ENCODE measurements at places on chromosomes 7 and 10.
A peak's percentile ranks its signal among the peaks of the same experiment; 100 is the strongest.

DNA sequence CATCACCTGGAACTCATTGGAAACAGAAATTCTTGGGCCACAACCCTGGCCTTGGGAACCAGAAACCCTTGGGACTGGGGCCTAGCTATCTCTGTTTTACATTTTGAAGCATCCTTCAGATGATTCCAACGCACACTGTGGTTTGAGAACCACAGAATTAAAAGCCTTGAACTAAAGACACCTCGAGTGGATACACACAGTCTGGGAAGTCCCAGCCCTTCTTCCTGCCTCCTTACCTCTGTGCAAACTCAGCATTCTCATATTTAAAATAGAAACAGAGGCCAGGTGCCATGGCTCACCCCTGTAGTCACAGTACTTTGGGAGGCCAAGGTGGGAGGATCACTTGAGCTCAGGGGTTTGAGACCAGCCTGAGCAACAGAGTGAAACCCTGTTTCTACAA, 12.9 kb downstream of the NPFFR1 start:
- DNase-seq: no peak

- DNase-seq: no peak
Measured at GRCh38 chr10:52906046-52906445, 133.5 kb upstream of the MBL2 start.

- peak; percentile 28 for DNase-seq
Measured at GRCh38 chr10:71604324-71605018, 115.1 kb downstream of the C10orf105 start.

DNA sequence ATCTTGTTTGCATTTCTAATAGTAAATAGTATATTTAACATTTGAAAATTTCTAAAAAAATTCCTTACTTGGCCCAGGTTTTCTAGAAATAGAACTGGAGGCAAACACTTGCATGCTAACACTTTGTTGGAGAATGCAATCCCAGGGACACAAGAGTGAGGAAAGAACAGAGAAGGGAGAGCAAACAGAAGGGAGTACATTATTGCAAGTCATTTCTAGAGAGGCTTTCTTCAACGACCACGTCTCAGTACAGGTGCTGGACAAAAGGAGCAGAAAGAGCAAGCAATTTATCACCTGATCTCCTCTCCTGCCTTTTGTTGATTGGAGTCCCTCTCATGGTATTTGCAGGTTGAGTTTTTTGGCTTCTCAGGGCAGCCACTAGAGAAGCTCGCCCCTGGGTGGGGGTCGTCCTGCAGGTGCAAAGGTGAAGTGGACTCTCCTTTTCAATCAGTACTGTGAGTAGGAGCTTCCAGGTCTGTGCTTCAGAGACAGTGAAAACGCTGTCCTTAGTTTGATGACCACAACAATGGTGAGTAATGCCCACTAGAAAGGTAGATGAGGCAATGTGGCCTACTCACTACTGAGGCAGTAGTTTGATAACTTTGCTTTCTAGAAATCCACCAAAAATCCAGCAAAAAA, 5.2 kb downstream of the CPED1 start:
- peak; percentile 46 for DNase-seq

- peak; percentile 82 for DNase-seq
Measured at GRCh38 chr10:3090914-3091787, 23.8 kb downstream of the PFKP start.

DNA sequence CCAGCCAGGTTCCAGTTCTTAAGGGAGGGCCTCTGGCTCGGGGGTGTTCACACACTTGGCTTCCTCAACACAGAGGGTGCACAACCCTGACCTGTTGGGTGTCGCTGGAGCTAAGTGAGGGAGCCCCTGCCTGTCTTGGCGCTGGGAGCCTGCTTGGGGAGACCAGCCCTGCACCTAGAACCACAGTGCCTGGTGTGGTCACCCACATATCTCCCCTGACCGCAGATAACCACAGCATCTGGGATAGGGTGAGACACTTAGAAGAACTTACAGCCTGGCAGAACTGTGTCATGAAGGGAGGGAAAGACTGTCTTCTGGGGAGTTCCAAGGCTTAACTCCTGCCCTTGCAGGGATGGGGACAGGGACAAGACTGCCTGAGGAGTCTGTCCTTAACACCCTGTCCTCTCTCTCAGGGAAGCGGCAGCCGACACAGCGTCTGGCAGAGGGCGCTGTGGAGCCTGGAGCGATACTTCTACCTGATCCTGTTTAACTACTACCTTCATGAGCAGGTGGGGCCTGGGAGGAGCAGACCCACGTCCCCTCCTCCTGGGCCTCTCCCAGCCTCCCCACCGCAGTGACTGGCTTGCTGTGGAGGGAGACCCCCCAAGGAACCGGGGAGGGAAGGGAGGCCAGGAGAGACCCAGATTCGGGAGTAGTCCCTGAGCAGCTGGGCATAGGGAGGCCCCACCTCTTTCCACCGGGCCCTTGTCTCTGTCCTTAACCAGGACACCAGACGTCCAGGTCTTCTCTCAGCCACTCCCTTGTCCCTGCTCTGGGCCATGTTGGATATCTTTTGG, 59.0 kb downstream of the PALD1 start:
- DNase-seq: no peak
